ENCODE measurements at places on chromosomes 11 and 22. TPM values are rescaled to one million over a fixed set of nuclear protein-coding genes. Genes with fewer than 3 reads are reported as not detected.
A peak's percentile ranks its signal among the peaks of the same experiment; 100 is the strongest.

The DUSP8 gene
- 47.3 TPM for total RNA-seq

The OR10D3 gene
- total RNA-seq: not detected

The ATG16L2 gene
- total RNA-seq: 172 TPM

DNA sequence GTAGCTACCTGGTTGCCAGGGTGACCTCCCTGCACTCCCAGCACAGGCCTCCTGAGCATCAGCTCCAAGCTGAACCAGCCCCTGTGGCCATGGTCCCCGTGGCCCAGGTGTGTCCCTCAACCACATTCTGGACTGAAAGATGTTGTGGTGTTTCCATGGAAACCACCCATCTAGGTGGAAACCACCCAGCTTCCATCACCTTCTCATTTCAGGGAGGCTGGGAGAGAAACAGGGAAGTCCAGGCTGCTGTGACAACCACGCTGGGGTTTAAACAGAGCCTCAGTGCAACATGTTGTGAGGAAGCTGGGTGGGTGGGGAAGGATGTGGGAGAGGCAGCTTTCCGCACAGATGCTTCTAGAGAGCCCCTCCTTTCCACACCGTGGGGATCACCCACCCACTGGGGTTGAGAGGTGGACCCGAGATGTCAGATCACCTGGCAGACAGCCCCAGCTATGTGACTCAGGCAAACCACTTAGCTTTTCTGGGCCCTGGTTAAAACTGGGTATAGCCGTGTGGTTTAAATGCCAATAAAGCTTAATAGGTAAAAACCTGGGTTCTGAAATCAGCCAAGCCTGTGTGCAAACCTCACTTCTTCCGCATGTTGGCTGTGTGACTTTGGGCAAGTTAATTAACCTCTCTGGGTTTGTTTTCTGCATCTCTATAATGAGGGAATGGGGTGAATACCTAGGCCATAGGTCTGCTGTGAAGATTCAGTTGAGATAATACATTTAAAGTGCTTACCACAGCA is 46.4 kb downstream of the CD82 start:
- H3K4me3 ChIP-seq: no peak overlapping the region
- peaks cover 4% of the 10 kb centered on the region for H3K36me3 ChIP-seq
- no peak for DNase-seq
- no peaks in the 10 kb centered on the region for H3K27me3 ChIP-seq
- H3K4me1 ChIP-seq: peaks cover 73% of the 10 kb centered on the region
- H3K27ac ChIP-seq: peak overlapping the region; percentile 73

DNA sequence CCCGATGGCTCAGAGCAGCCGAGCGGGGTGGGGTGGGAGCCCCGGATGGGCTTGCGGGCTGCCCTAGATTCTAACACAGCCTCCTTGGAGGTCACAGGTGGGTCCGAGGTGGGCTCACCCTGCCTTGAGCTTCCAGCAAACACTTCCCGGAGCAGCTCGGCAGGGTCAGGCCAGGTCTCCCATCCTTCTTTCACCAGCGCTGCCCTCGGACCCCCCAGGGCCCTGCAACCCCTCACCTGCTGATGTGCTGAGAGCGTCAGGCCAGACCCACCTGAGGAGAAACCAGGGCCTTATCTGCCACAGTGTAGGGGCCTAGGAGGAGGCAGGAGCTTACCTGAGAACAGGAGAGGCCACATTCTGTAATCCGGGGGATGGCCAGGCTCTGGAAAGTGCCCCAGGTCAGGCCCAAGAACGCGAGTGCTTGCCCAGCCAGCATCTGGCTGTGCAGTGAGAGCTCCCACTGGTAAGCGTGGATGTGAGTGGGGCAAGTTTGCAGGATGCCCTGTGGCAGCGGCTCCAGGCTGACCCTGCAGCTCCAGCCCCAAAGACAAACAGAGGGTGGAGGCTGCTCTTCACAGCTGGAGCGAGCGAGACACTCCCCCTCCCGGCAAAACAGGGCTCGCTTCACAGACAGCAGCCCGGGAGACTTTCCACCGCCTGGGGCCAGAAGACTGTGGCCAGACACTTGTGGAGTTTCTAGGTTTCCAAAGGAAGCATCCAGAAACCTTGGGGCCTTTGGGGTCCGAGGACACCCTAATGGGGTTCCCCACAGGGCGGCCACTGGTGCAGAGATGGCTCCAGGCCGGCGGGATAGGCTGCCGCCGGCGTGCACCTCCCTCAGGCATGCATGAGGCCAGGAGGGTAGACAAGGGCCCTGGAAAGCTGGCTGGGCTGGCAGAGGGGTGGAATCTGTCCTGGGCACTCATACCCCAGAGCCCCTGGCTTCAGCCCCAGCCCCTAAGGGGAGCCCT is at the start of gene IL17REL:
Gene IL17REL, minus strand, starts transcription at position 555 of the 971 bp plus-strand sequence. Its CDS starts 119 bp downstream, at position 436.
- no peak for DNase-seq
- H3K36me3 ChIP-seq: no peaks in the 10 kb centered on the region
- peaks cover 10% of the 10 kb centered on the region for H3K27me3 ChIP-seq
- H3K27ac ChIP-seq: no peak within 1 kb of the TSS

DNA sequence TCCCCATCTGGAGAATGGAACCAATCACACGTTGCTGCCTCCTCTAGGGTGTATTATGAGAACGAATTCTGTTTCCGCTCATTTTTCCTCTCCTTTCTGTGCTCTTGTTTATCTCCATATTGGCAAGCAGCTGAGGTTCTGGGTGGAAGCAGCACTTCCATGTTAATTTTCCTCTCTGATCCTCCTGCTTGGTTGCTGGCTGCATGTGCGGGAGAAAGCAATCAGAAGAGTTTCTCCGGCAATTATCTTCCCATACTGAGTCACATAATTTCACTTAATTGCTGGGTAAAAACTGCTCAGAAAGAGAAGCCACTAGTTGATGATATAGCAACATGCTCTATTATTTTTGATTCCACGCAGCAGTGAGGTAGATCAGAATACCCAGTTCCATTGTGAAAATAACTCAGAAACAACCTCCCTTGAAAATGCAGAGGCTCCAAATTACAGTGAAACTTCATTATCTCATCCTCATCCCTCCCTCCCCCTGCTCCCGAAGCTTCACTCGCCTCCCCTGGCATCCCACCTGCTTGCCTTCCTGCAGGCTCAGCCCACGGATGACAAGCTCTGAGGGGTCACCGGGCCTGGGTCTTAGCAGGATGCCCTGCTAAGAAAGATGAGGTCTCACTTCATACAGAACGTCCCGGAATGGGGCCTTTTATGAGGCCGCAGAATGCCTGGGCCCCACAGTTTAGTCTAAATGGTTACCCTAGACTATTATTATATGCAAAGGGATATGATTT is 20.4 kb downstream of the FXYD6 start:
- H3K27ac ChIP-seq: no peak overlapping the region
- peaks cover 11% of the 10 kb centered on the region for H3K27me3 ChIP-seq
- H3K4me3 ChIP-seq: no peak overlapping the region
- H3K36me3 ChIP-seq: no peaks in the 10 kb centered on the region

- DNase-seq: no peak
- no peaks in the 10 kb centered on the region for H3K27me3 ChIP-seq
- H3K4me1 ChIP-seq: no peaks in the 10 kb centered on the region
- no peak overlapping the region for H3K4me3 ChIP-seq
Observed at GRCh38 chr22:41146573-41146972, 54.2 kb downstream of the EP300 start.

- H3K4me3 ChIP-seq: no peak overlapping the region
- peaks cover 8% of the 10 kb centered on the region for H3K4me1 ChIP-seq
- peaks cover 2% of the 10 kb centered on the region for H3K36me3 ChIP-seq
- DNase-seq: no peak
Observed at GRCh38 chr11:129992161-129992944, 10.3 kb downstream of the PRDM10 start.

DNA sequence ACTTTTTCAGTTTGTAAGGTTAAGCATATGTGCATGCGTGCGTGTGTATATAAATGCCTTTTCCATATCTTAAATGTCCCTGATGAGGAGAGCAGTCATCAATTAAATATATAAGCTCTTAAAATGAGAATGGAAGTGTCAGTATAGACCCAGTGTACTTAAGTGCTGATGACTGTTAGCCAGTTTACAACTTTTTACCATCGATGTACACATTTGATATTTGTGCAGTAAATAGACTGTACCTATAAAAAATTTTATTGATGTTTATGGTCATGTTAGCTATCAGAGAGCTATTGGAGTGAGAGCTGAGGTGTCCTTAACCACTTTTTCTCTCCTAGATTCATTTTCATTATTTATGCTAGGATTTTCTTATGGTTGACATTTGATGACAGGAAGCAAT is 45.4 kb downstream of the TRAF6 start:
- DNase-seq: no peak
- H3K27ac ChIP-seq: no peak overlapping the region
- no peaks in the 10 kb centered on the region for H3K27me3 ChIP-seq
- peaks cover 32% of the 10 kb centered on the region for H3K36me3 ChIP-seq
- H3K4me1 ChIP-seq: peaks cover 15% of the 10 kb centered on the region

DNA sequence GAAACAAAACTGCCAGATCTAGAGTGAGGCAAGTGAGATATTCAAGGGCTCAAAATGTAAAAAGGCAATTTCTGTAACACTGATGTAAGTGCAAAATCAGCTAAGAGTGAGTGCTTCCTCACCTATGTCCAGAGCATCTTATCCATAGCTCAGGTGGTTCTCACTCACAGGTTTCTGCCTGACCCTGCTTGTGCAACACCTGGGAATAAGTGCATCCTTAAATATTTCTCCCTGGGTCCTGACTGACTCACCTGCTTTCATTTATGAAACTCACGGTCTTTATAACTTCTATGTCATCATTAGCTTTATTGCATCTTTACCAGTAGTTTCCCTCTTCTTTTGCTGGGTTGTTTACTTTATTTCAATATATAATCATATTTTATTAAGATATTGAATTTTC is 260.6 kb downstream of the CNTN5 start:
- no peak for DNase-seq
- H3K4me3 ChIP-seq: no peak overlapping the region
- H3K27ac ChIP-seq: no peak overlapping the region
- no peaks in the 10 kb centered on the region for H3K4me1 ChIP-seq
- H3K27me3 ChIP-seq: no peaks in the 10 kb centered on the region

All from natural killer cell (primary cell).